ENCODE measurements at places on chromosomes 2 and 18.

GRCh38 chr2:171244970-171245782, 84.5 kb upstream of the TLK1 start:
- DNase-seq, result no peak

- no peak for DNase-seq
Observed at GRCh38 chr2:62435720-62436119, 70.3 kb downstream of the TMEM17 start.

- DNase-seq, result no peak
Observed at GRCh38 chr18:46196627-46197243, 92.5 kb downstream of the HAUS1 start.

DNA sequence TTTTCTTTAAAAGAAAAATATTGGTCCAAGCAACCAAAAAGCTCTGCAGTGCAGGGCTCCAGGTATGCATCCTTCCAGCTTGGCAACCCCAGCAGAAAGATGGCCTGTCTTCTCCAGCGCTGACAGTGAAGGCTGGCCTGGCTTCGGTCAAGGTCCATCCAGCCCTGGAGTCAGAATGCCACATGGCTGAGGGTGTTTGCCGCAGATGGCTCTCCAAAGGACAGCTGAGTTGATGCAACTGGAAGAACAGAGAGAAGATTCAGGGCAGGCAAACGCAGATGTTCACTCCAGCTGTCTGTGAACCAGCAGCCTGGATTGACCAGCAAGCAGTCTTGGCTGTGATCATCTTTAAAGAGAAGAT, 51.4 kb downstream of the MARCO start:
- no peak for DNase-seq

DNA sequence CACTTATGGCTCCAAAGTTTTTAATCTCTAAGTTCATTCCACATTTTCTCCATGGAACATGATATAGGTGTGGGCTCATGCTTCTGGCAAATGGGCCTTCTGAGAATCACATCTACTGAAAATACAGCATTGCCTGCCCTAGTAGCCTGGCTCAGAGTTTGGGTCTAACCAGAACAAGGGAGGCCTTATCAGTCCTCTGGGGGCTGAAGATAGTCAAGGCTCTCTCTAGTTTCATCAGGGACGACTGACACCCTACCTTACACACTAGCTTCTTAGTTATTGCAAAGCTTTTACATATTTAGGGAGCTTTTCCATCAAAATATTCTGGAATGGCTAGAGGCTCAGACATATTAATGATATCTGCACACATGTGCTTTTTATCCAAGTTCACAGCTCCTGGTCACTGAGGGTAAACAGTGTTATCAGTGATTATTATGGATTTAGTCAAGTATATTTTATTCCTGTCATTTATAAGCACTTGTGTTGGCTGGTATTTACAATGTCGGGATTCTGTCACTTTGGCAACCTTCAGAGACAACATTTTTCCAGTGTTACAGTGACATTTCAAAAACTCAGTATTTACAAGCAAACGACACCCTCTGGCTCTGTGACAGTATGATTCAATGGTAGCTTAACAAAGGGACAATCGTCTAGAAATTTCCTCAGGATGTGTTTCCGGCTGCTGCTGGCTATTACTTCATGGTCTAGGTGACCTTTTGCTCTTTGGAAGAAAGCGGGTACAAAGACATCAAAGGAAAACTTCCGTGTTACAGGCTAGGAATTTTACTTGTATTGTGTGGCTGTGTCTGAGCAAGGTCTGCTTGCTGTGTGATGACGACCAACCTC, 200.6 kb downstream of the TCF4 start:
- DNase-seq, result no peak

GRCh38 chr2:173410579-173410978, 55.9 kb downstream of the CDCA7 start:
- no peak for DNase-seq

DNA sequence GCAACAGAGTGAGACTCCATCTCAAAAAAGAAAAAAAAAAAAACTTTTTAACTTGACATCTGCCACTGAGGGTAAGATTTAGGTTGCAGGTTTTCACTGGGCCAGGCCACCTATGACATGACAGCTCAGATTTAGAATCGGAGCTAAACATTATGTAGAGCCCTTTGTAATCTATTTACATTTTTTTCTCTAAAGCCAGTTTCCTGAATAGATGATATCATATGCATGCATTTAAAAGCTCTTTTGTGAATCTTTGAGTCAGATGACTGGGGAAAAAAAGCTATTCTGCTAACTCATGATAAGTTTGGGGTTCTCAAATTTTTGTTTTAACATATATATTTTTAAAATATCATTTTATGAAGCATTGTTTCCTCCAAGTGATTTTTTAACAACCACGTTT, 21.3 kb downstream of the PRKAG3 start:
- no peak for DNase-seq

DNA sequence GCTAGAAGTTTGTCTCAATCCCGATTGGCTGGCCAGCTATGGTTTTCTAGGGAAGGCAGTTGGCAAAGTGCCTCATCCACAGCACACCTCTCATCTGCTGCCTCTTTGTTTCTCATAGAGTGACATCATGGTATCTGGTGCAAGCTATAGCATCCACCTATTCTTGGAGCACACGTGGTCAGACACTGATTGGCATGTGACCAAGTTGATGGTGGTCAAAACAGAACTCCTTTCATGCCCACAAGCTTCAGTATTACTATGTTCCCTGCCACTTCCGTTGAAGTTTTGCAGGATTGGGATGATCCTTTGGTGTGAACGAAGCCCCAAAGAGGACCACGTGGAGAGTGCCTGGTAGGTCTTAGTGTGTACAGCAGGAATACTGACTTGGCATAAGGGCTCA, 28.8 kb downstream of the TTC32 start:
- no peak for DNase-seq

DNA sequence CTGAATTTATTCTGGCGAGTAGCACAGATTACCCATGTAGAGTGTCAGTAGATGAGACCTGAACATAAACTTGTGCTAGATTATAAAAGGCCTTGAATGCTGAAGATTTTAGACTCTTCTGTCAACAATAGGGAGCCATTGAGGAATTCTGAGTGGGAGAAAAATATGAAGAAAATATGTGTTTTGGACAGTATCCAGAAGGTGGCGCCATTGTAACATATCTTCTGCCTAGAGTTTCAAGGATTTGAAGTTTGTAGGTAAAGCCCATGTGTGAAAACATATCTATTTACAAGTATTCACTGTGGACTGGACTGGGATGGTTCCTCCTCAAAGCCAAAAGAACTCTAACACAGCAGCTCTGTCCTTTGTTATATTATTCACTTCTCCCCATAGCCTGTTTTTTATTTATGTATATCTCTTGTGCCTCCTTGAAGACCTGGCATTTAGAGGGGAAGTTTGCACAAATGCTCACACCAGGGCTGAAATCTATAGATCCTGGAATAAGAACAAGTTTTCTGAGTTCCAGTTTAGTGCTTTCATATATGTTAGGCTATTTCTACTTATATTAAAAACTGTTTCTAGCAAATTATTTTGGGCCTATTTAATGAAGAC, 124.9 kb downstream of the RDH14 start:
- DNase-seq, result peak; percentile 41

- no peak for DNase-seq
Observed at GRCh38 chr2:110873056-110873502, 140.7 kb downstream of the ACOXL start.

- no peak for DNase-seq
Observed at GRCh38 chr2:216350214-216350791, 22.0 kb downstream of the MARCHF4 start.

- DNase-seq, result peak; percentile 49
Observed at GRCh38 chr2:46364797-46365457, 67.7 kb downstream of the EPAS1 start.

GRCh38 chr2:237512774-237513466, 25.9 kb downstream of the MLPH start:
- peak; percentile 77 for DNase-seq

GRCh38 chr2:171985076-171985475, 14.7 kb upstream of the METAP1D start:
- DNase-seq, result no peak

- no peak for DNase-seq
Observed at GRCh38 chr2:102927854-102928267, 166.0 kb downstream of the TMEM182 start.

DNA sequence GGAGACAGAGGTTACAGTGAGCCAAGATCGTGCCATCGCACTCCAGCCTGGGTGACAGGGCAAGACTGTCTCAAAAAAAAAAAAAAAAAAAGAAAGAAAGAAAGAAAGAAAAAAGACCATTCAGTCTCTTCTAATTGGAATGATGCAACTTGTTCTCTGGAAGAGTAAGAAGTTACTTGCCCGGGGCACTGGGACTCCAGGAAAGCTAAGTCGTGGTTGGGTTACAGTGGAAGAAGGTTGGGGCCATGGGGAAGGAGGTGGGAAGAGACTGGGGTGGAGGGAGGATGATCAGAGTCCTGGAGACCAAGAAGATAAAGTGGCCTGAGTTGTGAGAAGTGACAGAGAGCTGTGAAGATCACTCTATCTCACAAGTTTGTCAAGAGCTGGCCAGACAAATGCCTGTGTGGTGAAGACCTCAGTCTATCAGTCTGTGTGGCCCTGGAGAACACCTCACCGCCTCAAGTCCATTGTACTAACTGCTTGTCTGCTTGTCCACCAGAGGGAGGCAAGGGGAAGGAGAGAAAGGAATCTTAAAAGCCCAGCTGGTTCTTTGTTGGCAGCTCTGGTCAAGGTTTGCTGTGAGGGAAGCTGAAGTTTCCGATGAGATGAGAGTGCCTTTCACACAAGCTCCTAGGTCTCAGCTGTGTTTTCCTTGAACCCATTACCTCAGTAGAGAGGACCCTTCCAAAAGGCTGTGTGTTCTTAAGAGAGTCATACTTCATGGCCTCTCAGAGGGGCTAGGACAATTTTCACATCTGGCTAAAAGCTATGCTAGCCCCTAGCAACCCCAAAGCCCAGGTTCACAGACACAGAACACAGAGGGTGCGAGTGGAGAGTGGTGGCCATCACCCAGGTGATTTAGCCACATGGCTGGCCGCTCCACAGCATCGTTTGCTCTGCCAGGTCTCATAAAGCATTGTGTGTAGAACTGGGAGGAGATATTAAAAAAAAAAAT, 72.0 kb upstream of the TMEM178A start:
- peak; percentile 23 for DNase-seq

DNA sequence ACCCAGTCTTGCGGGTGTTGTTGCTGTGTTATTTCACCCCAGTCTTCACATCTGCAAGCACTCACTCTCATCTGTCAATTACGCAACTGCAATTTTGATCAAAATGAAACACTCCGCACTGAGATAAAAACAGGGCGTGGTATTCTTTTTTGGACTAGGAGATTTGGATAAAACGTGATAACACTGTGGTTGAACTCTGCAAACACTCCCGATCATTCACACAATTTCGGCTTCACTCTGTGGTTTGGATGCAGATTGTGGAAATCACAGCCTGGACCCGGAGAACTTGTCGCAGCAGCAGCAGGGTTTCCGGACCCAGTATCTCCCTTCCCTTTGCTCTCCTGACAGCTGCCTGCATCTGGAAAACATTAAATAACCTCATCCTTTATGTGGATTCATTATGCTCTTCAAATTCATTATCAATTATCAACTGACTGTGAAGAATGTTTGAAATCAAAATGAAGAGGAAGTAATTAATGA, 49.4 kb upstream of the APCDD1 start:
- no peak for DNase-seq

- DNase-seq, result no peak
Observed at GRCh38 chr2:149858216-149858615, 270.6 kb upstream of the MMADHC start.

DNA sequence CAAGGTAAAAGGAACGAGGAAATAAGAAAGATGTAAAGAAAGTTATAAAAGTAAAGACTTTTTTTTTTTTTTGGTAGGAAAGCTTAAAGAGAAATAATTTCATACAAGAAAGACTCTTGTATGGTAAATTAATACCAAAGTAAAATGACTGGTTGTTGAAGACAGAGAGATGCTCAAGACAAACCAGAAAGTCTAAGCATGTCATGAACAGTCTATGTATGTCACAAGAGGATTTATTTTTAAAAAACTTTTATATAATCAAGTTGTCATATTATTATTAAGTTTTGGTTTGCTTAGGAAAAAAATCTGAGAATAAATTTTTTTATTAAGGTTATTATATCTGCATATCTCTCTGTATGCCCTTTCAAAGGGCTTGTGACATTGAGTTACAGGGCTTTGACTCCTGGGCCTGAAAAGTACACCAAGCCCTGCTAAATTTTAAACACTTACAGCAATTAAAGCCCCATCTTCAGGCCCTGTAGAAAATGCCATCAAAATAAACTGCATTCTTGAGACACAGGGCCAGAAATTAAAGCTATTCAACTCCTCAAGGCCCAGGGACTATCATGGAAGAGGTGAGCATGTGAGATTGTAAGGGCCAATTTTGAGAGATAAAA, 10.9 kb upstream of the SGPP2 start:
- no peak for DNase-seq

DNA sequence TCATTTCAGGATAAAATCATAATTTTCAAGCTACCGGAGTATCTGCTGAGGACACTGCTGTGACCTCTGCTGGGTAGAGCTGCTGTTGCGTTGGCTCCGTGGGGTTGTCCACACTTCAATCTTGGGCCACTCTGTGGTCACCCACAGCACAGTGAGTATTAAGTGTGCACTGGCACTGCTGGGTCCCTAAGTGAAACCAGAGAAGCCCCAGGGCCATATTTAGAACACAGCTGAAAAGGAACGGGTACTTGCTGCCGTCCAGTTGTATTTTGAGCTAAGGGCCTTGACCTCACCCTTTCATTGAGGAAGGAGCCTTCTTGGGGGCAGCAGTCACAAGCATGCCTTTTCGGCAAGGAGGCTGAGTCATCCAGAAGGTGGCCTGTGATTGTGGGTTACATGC, 10.1 kb downstream of the SLC9A4 start:
- DNase-seq, result no peak

GRCh38 chr2:176087330-176088047, 3.7 kb upstream of the EVX2 start:
- DNase-seq, result no peak

DNA sequence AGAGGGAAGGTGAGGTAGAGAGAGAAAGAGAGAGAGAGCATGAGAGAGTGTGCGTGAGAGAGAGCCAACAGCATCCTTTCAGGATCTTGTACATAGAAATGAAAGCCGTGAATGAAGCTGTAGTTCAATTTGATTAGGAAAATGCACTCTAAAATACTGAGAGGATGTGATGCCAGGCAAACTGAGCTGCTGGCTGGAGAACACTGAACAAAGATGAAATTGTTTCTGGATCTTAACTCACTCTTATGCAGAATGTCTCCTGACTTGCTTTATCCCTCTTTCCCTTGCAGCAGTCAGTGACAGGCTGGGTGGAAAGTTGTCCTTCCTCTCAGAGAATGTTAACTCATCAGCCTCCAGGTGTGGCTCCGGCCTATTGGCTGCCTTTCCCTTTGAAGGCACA, 10.7 kb downstream of the LYPD1 start:
- DNase-seq, result no peak

GRCh38 chr2:37325625-37326071, 1.0 kb upstream of the PRKD3 start:
- no peak for DNase-seq

All from midbrain (tissue), 1 donor.